ENCODE measurements at places on chromosomes 3 and 15.

GRCh38 chr3:136734382-136735070 lies 17.7 kb downstream of the STAG1 start:
- DNase-seq, result no peak

GRCh38 chr15:48421362-48421761 lies 90.1 kb downstream of the DUT start:
- DNase-seq, result no peak

GRCh38 chr15:64237677-64238076 lies 74.9 kb upstream of the PPIB start:
- DNase-seq, result no peak

DNA sequence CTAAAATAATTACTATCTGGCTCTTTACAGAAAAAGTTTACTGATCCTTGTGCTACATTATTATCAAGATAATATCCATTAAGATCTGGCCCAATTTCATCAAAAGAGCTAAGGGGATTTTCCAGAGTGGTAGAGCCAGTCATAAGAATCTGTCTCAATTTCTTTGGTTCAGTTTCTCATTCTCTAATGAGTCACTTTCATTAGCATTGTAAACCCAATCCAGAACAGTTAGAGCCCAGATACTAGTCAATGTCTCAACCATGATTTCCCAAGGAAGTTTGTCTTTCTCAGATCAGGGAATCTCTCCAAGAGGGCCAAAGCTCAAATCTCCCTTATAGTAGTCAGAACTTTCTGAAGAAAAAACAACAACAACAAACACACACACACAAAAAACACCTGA lies 131.1 kb upstream of the PPP2R3A start:
- DNase-seq, result no peak

DNA sequence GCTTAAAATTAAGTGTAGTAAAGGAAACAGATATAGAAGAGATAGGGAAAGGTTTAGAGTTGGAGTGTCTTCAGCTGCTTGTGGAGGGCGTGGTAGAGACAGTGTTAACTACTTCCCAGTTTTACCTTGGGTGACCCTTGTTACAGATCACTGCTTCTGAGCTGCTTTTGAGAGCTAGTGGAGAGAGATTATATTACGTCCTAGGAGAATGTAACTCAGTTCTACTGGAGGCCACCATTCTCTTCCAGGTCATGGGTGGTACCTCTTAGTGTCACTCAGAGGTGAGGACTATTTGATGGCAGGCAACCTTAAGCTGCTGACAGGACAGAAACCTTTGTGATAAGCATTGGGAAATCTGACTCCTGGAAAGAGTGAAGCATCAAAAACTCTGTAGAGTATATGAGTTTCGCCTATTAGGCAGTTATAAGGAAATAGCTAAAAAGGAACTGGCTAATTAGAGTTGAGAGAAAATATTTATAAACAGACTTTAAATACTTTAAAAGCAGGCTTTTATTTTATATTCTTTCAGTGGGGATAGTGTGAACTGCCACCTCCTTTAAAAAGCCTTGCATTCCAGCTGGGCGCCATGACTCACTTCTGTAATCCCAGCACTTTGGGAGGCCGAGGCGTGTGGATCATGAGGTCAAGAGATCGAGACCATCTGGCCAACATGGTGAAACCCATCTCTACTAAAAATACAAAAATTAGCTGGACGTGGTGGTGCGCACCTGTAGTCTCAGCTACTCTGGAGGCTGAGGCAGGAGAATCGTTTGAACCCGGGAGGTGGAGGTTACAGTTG lies 106.5 kb downstream of the ZNF609 start:
- DNase-seq, result no peak
